ENCODE measurements at places on chromosomes 1 and 21.

- no peak for DNase-seq
Observed at GRCh38 chr1:228809621-228810394, 74.5 kb downstream of the RHOU start.

DNA sequence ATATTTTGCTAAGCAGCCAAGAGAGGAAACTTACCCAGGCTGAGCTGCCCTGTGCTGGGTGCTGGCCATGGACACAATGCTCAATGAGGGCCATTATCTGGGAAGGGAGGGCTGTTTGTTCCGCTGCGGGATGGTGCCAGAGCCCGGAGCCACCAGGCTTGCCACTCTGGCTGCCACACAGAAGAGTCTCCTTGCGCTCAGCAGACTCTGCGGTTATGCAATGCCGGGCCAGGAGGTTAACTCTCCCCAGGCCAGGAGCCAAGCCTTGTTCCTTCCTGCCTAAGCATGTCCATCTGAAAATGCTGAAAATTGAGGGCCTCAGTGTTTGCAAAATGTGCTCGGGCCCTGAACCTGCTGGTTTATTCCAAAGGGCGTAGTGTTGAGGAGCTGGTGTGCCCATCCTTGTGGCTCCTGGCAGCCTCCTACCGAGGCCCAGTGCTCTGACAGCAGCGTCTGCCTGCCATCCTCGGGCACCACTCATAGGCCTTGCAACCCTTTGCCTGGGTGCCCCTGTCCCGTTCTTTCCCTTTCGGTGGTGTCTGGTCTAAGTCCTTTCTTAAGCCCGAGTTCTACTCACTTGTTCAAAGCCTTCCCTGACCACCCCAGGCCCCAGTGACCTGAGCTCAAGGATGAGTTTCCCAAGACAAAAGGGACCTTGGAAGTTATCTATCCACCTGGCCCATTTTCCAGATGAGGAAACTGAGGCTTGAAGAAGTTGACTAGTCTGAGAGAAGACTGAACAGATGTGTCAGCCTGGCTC lies 133.8 kb upstream of the EDN2 start:
- no peak for DNase-seq

GRCh38 chr1:160789702-160790611 lies 6.0 kb upstream of the LY9 start:
- no peak for DNase-seq

GRCh38 chr21:38852708-38853107 lies 47.0 kb downstream of the ETS2 start:
- DNase-seq = no peak

- peak; percentile 28 for DNase-seq
Observed at GRCh38 chr1:109906160-109906838, 4.3 kb upstream of the CSF1 start.

DNA sequence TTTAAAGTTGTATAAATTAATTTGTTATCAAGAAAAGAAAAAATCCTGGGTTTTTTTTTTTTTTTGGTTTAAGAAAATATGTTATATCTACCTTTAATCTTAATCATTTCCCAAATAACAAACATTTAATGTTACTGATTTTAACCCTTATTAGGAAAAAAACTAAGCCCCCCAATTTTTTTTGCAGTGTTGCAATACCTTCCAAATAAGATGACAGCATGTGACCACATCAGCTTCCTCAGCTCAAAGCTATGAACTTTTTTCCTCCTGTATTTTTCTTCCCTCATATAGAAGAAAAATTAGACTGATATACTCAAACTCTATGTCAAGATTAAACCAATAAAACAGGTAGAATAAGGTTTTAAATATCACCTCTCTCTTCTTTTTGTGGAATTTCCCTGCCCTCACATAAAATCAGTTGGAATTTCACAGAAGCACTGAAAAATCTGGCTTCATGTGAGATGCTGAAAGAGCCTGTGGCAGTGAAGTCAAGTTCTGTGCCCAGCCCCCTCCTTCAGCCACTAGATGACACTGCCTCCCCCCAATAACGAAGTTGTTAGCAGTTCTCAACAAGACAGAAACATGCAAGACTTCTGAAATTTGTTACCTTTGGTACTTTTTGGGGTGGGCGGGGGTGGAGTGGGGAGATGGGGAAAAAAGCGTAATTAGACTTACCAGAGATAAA lies 9.6 kb upstream of the SMYD2 start:
- peak; percentile 23 for DNase-seq

DNA sequence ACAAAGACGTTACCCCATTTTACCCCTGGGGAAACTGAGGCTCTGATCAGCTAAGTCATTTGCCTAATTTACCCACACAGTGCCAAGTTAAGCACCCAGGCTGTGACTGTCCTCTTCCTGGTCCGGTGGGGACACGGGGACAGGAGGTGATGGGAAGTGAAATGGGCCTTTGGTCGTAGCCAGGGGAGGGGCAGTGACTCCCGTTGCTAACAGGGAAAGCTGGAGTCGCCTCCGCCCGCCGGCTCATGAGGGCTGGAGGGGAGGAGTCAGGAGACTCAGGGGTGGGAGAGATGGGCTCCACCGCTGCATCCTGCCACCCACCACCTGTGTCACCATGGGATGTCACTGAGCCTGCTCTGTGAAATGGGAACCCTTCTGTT lies 139.3 kb downstream of the PGBD5 start:
- DNase-seq = no peak

Measured in hematopoietic multipotent progenitor cell (in vitro differentiated cells).